ENCODE measurements at places on chromosomes 5 and 9.
A peak's percentile ranks its signal among the peaks of the same experiment; 100 is the strongest.

DNA sequence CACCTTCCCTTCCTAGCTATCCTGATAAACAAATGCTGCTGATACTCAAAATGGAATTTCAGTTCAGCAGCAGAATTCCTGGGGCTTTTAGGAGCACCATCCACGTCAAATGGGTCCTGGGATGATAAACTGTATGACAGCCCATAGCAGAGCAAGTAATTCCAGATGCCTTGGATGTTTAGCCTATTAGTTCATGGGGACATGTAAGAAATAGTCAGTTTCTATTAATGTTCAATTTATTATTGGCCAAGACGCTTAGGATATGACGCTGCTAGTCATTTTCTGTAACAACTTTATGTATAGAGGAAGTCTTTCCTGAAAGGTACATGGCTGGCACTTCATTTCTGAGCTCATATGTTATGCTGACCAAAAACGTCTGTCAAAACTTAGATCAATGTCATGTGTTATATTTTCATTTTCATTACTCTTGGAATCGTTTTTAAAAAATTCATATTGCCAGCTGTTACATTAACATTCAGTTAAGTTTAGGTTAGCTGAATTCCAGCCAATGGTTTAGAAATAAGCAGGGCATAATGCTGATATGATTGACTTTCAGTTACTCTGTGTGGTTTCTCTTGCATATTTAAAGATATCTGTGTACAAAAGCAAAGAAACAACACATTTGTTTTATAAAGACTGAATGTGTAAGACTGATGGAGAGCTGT, 243.8 kb downstream of the CSNK1G3 start:
- DNase-seq, result no peak

DNA sequence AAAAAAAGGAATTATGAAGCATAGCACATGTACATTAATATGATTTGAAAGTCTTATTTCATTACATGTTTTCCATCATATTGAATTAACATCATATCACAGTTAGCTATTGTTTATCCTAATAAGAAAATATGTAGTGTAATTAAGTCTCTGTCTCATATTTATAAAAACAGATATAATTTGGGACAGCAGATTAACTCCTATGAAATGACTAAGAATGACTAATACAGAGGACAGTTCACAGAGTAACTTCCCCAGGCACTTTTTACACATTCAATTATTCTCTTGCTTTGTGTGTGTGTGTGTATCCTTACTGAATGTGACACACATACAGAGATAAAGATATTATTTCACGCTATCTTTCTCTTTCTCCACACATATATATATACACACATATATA, 2400.9 kb upstream of the C9orf72 start:
- DNase-seq, result no peak

DNA sequence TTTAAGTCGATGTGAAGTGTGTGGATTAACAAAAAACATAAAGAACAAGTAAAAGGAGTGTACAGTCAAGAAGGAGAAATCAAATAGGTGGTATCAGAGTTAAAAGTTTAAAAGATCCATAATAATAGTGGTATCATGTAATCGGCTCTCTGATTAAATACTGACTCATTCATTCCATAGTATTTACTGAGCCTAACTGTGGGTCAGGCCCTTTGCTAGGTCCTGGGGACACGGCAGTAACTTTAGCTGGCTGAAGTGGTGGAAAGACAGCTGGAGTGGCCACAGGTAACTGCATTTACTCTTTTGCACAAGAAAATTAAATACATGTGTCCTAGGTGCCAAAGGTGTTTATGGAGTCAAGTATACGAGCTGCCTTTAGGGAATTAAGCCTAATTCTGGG, 124.0 kb downstream of the GNAQ start:
- no peak for DNase-seq

DNA sequence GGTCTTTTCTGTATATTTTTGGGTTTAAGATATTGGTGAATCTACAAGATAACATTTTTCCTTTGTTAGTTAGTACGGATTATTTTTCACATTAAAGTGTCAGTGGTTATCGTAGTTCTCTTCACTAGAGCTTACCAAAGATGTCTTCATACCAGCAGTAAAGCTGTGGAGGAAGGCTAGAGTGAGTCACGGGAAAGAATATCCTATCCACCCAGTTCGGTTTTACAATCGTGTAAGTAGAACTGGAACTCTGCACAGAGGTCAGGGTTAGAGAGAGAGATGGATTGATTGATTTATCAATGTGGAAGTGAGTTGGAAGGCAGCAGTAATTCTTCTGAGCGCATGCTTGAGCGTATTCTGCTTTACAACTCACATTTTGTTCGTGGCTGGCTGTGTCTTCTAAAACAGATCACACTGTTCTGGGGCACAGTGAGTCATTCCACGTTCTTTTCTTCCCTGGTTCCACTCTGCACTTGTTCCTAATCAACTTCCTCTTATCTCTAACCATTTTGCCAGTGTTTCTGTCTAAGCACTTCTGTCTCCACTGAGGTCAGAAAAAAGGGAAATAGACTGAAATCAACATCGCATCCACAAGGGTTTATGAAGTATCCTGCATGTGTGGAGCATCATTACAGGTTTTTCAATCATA, 86.5 kb upstream of the ARRDC3 start:
- no peak for DNase-seq

DNA sequence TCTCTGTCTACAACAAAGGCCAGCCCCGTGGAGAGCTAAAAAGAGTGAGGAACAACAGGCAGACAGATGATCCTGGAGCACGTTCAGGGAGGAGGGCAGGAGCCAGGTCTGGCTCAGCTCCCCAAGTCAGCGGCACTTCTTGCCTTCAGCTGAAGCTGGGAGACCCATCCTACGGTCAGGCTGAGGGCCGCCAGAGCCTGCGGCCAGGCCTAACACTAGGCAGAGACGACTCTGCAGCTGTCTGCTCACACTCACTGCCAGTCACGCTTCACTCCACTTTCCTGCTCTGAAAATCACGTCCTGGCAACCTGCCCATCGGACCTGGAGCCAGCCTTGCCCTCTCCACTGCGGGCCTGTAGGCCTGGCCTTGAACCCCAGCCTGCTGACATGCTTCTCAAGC, 160.9 kb upstream of the LHFPL2 start:
- no peak for DNase-seq

DNA sequence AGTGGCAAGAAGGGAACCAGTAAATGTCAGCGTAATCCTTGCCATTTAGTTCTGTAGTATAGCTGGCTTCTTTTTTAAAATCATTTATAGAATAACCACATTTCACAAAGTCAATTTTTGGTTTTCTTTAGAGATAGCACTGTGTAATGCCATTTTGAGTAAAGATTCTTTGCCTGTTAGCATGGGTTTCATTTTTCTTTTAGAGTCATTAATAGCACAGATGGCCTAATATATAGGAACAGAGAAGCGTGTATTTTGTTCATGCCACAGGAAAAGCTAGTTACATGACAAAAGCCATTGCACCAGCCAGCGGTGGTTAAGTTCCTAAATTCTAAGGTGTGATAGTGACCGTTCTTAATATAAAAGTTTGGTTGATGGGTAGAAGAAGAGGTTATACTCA, 1363.9 kb downstream of the MAT2B start:
- no peak for DNase-seq

DNA sequence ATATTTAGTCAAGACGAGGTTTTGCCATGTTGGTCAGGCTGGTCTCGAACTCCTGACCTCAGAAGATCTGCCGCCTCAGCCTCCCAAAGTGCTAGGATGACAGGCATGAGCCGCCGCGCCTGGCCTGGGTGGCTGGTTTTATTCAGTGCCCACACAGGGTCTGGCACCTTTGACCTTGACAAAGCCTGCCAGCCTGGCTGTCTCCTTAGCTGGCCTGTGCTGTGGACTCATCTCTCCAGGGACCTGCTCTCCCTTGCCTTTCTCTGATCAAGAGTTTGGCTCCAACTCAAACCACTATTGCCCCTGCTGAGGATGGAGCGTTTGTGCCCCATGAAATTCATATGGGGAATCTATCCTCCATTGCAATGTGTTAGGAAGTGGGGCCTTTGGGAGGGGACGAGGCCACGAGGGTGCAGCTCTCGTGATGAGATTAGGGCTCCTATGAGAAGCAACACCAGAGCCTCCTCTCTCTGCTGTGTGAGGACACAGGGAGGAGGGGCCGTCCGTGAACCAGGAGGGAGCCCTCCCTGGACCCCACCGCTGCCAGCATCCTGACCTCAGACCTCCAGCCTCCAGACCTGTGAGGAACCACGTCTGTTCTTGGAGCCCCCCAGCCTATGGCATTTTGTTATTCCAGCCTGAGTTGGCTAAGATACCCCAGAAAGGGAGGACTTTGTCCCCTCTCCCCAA, 45.0 kb downstream of the MRPL36 start:
- DNase-seq, result no peak

DNA sequence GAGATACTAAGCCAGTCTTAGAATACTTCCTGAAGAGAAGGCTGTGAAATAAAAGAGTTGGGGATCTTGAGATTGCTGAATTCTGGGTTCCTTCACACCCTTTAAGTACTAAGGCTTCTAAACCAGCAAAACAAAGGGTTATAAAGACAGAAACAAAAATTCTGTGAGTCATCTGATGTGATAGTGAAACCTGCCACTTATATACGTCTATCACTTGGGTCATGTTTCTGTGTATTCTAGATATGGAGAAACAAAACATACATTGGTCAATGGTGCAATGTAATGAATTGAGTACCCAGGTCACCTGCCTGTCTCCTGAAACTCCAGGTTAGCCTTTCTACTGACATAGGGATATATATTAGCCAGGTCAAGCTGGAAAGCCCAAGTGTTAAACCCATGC, 319.3 kb upstream of the GRAMD2B start:
- no peak for DNase-seq

DNA sequence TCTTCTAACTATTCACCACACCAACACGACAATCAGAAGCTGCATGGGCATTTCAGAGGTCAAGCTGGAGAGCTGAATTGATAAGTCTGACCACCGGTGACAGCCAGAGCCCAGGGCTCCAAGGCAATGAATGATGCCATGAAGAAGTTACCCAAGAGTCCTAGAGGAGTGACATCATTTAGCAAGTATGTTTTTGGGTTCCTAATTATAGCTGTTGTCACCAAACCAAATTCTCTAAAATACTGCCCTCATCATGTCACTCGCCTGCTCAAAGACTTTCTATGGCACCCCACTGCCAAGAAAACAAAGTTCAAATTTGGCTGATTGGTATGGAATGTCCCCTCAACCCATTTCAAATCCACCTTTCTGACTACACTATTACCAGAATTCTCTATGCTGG, 235.1 kb downstream of the SPOCK1 start:
- DNase-seq, result no peak

GRCh38 chr5:91146230-91146629, 236.9 kb downstream of the ARRDC3 start:
- no peak for DNase-seq

DNA sequence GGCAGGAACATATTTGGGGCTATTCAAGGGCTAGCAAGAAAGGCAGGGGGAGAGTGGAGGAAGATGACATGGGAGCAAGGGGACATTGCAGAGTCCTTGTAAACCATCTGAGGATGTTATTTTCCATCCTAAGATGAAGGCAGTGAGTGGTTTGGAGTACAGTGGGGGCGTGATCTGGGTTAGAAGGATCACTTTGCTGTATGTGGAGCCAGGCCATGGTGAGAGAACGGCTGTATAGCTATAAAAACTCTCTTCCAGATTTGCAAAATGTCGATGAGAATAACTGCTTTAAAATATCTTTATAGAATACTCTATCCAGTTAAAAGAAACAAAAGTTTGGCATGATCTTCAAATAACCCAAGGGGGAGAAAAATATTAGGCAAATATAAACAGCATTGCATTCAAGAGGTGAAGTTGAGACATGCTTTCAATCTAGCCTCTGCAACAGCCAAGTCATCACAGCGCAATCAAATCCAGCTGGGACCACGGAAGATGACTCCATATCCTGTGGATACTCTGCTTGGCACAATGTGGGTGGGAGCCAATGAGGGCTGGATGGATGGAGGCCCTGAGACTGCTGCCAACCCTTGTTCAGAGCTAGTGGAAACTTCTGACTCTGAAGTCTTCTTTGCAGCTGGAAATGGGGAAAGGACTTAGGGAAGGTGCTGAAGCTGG, 111.5 kb upstream of the BASP1 start:
- DNase-seq, result no peak

DNA sequence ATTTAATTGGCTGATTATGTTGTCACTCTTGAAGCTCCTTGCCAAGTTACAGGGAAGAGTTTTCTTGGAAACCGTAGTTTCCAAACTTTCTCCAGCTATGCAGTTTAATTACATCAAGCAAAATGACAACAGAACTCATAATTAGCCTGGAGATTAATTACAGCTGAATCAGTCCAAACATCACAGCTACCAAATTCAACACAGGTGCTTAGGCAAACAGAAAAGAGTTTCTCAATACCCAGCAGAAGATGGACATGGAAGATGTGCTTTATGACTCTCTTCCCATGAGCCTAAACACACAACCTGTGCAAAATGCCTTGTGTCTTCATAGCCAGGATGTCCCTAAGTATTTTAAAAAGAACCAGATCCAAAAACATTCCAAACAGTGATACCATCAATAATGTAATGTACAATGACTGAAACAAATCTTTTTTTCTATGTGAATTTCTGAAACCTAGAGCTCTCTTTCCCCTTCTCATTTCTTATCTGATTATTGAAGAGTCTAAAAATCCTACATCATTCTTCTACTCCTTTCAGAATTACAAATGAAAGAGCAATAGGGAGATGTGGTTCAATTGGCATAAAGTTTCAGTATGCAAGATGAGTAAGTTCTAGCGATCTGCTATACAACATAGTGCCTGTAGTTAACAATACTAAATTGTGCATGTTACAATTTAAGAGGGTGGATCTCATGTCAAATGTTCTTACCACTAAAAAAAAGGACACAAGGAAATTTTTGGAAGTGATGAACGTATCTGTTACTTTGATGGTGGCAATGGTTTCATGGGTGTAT, 124.3 kb downstream of the RASEF start:
- no peak for DNase-seq

- peak; percentile 54 for DNase-seq
These were observed 80.6 kb downstream of the WNK2 start for GRCh38 chr9:93264338-93265125.

DNA sequence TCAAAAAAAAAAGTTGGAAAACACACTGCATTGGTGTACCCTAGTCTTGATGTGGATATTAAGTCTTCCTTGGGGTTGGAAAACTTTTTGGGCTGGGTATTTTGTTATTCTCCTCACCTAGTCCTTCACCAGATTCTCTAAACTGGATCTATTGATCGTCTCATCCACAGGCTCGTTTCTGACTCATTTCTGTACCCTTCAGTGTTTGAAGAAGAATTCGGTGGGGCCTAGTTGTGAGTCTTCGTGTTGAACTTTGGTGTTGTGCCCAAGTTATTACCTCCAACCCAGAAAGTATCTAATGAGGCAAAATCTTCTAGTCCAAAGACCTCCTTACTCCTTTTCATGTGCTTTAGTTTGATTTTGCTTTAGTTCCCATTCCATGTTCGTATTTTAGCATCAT, 1.6 kb downstream of the NFX1 start:
- DNase-seq, result no peak

- DNase-seq, result no peak
These were observed 42.7 kb downstream of the CYLC2 start for GRCh38 chr9:103037508-103038477.

DNA sequence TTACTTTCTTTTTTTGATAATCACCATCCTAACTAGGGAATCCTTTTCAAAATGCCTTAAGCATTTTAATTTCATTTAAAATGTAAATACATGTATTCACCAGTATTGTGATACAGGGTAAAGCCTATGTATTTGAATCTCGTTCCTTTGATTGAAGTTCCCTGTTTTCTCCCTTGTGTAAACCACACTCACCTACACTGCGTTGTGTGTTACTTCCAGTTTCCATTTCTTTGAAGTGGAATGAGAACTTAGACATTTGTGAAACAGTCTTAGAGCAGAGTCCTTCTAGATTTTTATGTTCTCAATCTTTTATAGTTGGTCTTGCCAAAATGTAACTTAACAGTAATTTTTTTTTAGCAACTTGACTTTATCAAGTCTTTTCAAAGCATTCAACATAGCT, 101.4 kb downstream of the ZNF462 start:
- no peak for DNase-seq

- no peak for DNase-seq
These were observed 188.3 kb downstream of the ARHGEF28 start for GRCh38 chr5:73814233-73814846.

All from activated CD8-positive, alpha-beta memory T cell treated with anti-CD3 and anti-CD28 coated beads for 24 hours (primary cell).